ENCODE measurements at places on chromosomes 1 and 21. TPM values are rescaled to one million over a fixed set of nuclear protein-coding genes. Genes with fewer than 3 reads are reported as not detected.

DNA sequence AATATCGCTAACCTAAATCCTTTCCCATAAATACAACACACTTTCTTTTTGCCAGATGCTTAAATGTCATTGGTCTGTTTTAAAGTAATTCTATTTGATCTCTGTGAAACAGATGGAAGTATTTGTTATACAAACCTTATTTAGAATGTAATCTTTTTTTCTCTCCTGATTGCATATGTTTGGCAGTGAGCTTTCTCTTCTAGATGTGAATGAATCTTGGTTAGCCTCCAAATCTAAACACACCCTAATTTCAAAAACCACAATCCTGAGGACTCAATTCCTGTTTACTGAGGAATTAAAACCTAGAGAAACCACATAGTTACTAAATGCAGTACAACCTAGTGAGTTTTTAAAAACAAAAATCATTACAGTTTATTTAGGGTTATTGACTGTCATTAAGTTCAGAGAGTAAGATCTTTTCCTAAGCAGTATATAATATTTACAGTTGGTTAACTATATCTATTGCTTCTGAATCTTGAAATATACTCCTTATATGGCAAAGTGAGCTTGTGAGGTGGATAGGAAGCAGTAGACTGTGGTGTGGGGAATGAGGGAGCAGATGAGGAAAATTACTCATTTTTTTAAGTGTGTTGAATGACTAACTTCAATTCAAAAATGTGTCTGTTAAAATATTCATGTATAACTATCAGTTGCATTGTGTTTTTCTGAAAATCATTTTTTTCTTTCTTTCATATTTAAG is 218.7 kb downstream of the FMN2 start:
- no peak overlapping the region for H3K4me3 ChIP-seq
- no peaks in the 10 kb centered on the region for H3K36me3 ChIP-seq
- H3K4me1 ChIP-seq = peaks cover 3% of the 10 kb centered on the region
- H3K27ac ChIP-seq = no peak overlapping the region
- DNase-seq = no peak

DNA sequence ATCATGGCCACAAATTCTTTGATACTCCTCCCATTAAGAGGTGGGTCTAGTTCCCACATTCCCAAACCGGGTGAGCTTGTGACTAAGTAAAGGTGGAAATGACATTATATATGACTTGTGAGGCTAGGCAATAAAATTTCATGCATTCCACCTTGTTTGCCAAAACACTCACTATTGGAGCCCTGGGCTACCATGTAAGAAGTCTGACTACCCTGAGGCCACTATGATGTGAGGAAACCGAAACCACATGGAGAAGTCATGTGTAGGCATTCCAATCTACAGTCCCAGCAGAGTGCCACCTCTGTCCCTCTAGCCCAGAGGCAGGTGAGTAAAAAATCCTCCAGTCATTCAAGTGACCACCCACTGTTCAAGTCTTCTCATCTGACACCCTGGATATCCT is 17.9 kb upstream of the SMG7 start:
- no peaks in the 10 kb centered on the region for H3K36me3 ChIP-seq
- H3K27me3 ChIP-seq = no peaks in the 10 kb centered on the region
- H3K4me1 ChIP-seq = no peaks in the 10 kb centered on the region
- H3K4me3 ChIP-seq = no peak overlapping the region

DNA sequence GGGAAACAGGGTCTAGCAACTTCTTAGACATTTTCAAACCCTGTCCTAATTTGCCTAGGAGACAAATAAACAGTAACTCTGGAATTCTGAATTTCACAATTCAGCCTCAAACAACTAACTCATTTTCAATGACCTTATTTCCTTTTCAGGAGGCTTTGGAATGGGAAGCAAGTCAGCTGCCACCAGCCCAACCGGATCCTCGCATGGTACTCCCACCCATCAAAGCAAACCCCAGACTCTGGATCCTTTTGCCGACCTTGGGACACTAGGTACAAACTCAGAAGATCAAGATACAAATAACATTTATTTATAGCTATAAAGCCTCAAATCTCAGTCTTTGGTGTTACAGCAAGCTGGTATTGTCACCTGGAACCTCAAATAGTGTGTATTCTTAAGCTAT is 18.9 kb upstream of the LEPR start:
- no peaks in the 10 kb centered on the region for H3K27me3 ChIP-seq
- H3K36me3 ChIP-seq = no peaks in the 10 kb centered on the region
- H3K27ac ChIP-seq = no peak overlapping the region
- no peak for DNase-seq

DNA sequence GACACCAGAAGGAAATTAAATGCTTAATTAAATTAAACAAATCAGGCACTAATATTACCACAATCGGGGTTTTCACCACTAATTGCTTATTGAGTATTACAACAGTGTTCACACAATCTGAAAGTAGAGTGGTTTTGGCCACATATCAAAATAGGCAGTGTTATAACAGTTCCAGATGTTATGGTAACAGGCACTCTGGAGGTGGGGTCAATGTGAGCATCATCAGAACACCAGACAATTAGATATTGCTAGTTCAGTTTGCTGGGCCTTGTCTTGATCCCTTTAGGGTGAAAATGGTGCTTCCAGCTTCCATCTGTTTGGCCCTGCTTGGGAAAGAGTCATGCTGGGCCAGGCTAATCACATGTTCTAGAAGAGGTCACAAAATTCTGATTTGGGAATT is 14.5 kb upstream of the DDAH1 start:
- DNase-seq = no peak
- H3K4me3 ChIP-seq = no peak overlapping the region
- no peak overlapping the region for H3K27ac ChIP-seq
- no peaks in the 10 kb centered on the region for H3K27me3 ChIP-seq
- no peaks in the 10 kb centered on the region for H3K36me3 ChIP-seq
- H3K4me1 ChIP-seq = no peaks in the 10 kb centered on the region

DNA sequence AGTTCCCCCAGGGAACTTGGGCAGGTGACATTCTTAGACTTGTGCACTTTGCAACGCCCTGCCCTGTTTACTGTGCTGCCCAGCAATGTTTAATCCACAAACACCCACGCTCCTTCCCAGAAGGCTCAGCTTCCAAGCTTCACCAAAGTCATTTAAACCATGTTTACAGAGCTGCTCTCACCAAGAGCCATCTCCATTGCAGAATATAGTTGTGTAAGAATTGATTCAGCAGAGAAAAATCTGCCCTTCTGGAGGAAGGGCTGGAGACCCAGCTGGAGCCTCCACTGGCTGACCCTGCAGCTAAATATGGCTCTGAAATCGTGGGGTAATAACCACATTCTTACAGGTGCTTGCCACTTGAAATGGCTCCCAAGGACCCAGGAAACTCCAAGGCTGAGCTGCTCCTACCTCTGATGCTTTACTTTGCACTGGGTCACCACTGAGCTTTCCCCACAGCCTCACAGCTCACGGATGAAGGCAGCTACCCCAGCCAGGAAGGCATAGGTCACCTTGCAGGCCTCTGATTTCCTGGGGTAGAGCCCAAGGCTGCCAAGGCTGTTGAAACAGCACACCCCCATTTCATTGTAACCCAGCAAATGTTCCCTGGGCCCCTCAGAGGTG is 8.7 kb downstream of the CAPN2 start:
- peak; percentile 42 for DNase-seq
- peaks cover 7% of the 10 kb centered on the region for H3K4me1 ChIP-seq
- peaks cover 5% of the 10 kb centered on the region for H3K36me3 ChIP-seq
- H3K4me3 ChIP-seq = no peak overlapping the region

KCNJ15 gene
- total RNA-seq = 48.7 TPM

DNA sequence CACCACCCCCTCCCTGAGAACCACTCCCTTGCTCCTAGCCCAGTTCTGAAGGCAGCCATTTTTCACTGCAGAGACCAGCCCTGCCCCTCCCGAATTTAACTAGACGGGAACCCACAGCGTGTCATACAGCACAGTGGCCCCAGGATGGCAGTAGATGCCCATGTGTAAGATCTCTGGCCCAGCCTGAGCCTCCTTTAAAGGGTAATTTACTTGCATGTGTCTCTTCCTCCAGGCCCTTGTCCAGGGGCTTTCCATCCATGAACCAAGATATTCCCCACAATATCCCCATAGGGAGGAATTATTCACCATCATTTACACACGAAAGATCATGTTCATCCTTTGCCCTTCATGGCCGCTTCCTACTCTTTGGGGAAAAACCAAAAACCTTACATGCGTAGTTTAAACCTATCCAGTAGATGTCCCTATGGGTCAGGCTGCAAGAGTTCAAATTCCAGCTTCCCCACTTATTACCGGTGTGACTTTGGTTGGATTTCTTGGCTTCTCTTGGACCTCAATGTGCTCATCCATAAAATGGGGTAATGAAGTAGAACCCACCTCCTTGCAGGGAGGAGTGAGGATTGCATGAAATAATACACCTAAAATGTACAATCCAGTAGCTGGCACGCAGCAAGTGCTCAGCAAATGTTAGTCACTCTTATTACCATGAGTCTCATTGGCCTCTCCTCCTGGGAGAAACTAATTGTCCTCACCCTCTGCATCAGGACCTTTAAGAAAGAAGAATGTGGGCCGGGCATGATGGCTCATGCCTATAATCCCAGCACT is 4.0 kb upstream of the LACTBL1 start:
- no peak overlapping the region for H3K4me3 ChIP-seq
- H3K4me1 ChIP-seq = no peaks in the 10 kb centered on the region
- H3K36me3 ChIP-seq = no peaks in the 10 kb centered on the region
- H3K27ac ChIP-seq = no peak overlapping the region
- peak; percentile 68 for DNase-seq

DNA sequence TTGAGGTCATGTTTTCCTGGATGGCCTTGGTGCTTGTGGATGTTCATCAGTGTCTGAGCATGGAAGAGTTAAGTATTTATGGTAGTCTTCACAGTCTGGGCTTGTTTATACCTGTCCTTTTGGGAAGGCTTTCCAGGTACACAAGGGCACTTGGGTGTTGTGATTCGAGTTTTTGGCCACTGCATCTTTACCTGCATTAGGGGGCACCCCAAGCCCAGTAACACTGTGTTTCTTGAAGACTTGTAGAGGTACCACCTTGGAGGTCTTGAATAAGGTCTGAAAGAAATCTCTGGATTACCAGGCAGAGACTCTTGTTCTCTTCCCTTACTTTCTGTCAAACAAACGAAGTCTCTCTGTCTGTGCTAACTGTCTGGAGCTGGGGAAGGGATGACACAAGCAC is 34.4 kb upstream of the ROR1 start:
- H3K27me3 ChIP-seq = no peaks in the 10 kb centered on the region
- H3K36me3 ChIP-seq = no peaks in the 10 kb centered on the region
- H3K27ac ChIP-seq = no peak overlapping the region
- H3K4me3 ChIP-seq = no peak overlapping the region

IQGAP3 gene
- 0.04 TPM for total RNA-seq

- no peaks in the 10 kb centered on the region for H3K4me1 ChIP-seq
- no peak for DNase-seq
- H3K4me3 ChIP-seq = no peak overlapping the region
- H3K36me3 ChIP-seq = no peaks in the 10 kb centered on the region
Observed at GRCh38 chr21:37631319-37632117, 264.9 kb downstream of the DYRK1A start.

SPRR1A gene
- not detected for total RNA-seq

GRCh38 chr1:14371771-14372497 is 226.6 kb upstream of the KAZN start:
- no peak for DNase-seq
- no peak overlapping the region for H3K4me3 ChIP-seq
- no peak overlapping the region for H3K27ac ChIP-seq
- H3K36me3 ChIP-seq = no peaks in the 10 kb centered on the region

DNA sequence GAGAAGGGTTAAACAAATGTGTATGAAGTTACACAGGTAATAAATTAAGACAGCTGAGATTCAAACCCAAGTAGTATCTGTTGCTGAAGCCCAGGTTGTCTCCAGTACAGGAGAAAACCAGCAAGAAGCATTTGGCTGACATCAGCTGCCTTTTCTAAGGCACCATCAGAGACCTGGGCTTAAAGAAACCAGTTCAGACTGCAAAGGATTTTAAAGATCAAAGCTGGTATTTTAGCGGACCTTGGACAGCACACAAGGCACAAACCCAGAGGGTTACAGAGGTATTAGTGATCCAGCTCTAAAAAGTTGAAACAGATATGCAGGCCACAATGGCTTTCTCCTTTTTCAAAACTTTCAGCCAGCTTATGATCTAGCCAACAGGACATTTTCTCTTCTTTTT is 23.4 kb downstream of the BEND5 start:
- H3K4me1 ChIP-seq = no peaks in the 10 kb centered on the region
- no peak overlapping the region for H3K27ac ChIP-seq
- H3K36me3 ChIP-seq = no peaks in the 10 kb centered on the region
- H3K4me3 ChIP-seq = no peak overlapping the region

DNA sequence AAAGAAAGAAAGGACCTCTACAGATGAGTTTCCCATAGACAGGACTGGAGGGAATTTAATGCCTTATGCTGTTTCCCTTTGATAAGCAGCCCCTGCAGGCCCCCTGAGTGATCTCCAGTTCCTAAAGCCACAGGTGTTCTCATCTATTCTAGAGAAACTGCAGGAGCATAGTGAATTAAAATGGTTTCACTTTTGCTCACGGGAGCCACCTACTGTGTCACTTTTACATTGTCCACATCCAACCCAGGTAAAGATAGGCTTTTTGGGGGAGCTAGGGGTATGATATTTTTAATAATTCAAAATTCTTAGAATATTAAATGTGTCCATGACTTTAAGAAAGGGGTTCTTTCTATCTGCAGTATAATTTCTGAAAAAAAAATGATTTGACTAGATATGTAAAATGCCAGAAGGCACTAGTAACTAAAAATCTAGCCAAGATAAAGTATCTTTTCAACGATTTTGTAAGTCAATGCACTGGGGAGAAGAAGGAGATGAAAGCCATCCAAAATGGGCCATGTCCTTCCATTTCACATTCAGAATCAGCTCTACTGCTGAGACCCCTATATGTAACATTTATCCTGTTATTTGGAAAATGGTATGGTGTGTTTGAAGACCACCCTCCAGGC is 267.3 kb upstream of the DUSP10 start:
- H3K27me3 ChIP-seq = no peaks in the 10 kb centered on the region
- H3K4me3 ChIP-seq = no peak overlapping the region
- no peak for DNase-seq
- no peak overlapping the region for H3K27ac ChIP-seq
- no peaks in the 10 kb centered on the region for H3K36me3 ChIP-seq
- no peaks in the 10 kb centered on the region for H3K4me1 ChIP-seq

DNA sequence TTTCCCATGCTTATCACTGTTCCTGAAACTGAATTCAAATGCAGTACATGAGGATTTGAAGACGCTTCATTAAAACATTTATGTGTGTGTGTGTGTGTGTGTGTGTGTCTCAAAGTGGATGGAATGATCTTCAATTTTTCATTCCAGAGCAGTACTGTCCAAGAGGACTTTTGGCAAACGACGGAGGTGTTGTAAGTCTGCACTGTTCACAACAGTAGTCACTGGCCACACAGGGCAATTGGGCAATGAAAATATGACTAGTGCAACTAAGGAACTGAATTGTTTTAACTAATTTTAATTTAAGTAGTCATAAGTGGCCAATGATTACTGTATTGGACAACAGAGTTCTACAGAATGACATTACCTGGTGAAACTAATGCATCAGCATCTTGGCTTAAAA is 5.0 kb downstream of the TAF5L start:
- no peak overlapping the region for H3K27ac ChIP-seq
- no peak overlapping the region for H3K4me3 ChIP-seq

- H3K36me3 ChIP-seq = no peaks in the 10 kb centered on the region
- no peaks in the 10 kb centered on the region for H3K4me1 ChIP-seq
- no peak overlapping the region for H3K27ac ChIP-seq
- no peak for DNase-seq
Observed at GRCh38 chr1:40313958-40314720, 2.9 kb downstream of the COL9A2 start.

GRCh38 chr21:34510148-34511142 is 1.6 kb downstream of the KCNE1 start:
- H3K36me3 ChIP-seq = no peaks in the 10 kb centered on the region
- no peaks in the 10 kb centered on the region for H3K4me1 ChIP-seq
- DNase-seq = peak; percentile 86
- no peak overlapping the region for H3K4me3 ChIP-seq
- H3K27me3 ChIP-seq = no peaks in the 10 kb centered on the region

Data from pancreas (tissue), 10 donors.